Fibroblast of skin of right biceps (primary cell): ENCODE measurements at places on chromosomes 2 and 18.

- no peak for DNase-seq
Measured at GRCh38 chr2:1698188-1698945, 45.9 kb downstream of the PXDN start.

- no peak for DNase-seq
Measured at GRCh38 chr2:72162574-72162973, 14.9 kb upstream of the CYP26B1 start.

DNA sequence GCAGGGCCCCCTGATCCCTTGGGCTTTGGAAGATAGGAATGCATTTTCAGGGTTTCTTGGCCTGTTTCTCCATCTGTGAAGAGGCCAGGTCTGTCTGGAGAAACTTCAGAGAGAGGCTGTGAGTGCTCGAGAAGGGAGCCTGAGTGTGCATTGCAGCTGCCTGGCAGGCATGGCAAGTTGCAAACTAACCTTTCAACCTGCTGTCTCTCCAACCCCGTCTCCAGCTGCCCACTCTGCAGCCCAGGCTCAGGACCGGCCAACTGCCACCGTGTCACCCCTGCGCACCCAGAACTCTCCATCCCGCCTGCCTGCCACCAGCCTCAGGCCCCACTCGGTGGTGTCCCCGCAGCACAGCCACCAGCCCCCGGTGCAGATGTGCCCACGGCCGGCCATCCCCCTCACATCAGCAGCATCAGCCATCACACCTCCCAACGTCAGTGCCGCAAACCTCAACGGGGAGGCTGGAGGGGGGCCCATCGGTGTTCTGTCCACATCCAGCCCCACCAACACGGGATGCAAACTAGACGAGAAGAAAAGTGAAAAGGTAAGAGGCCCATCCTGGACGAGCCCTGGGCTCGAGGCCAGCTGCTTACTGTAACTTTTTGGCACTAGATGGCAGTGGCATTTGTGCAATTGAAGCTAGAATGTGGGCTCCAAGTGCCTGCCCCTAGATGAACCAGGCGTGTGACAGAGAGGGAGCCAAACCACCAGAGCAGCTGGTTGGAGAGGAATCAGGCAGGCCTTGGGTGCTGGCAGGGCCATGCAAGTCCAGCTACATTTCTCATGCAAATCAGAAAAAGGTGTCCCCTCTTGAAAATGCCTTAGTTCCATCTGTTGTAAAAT lies 164.6 kb downstream of the SEPTIN10 start:
- DNase-seq = no peak

DNA sequence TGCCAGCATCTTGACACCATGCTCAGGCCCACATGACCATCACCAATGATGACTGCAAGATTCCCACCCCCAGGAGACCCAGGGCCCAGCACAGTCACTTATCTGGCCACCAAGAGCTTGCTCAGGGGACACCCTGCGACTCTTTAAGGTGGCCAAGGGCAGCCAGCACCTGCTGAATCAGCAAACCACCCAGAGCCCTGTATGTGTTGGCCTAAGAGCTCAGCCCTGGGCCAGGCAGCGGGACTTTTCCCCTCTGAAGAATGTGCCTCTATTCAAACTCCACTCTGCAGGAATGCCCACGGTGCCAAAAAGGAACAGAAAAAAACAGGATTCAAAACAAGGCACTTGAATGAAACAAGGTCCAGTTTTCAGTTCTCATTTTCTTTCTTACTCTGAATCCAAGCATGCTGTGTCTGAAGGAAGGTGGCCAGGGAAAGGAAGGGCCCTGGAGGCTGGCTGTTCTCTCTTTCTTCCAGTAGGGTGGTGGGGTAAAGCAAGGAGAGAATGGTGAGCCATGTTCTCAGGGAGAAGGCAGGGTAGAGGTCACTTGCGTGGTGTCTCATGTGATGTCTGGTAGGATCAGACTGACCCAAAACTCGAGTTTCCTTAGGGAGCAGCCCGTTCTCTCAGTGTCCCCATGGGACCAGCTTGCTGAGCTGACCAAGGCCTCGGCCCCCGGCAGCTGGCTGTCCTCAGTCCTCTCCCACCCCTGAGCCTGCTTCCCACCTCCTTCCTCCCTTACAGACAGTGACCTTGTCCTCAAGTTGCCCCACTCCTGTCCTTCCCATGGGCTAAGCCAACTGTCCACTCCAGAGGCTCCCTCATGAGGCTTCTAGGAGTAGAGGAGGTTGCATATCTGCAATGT lies 150.0 kb downstream of the RNF152 start:
- DNase-seq = no peak

- no peak for DNase-seq
Measured at GRCh38 chr18:34299828-34300227, 75.1 kb upstream of the NOL4 start.

DNA sequence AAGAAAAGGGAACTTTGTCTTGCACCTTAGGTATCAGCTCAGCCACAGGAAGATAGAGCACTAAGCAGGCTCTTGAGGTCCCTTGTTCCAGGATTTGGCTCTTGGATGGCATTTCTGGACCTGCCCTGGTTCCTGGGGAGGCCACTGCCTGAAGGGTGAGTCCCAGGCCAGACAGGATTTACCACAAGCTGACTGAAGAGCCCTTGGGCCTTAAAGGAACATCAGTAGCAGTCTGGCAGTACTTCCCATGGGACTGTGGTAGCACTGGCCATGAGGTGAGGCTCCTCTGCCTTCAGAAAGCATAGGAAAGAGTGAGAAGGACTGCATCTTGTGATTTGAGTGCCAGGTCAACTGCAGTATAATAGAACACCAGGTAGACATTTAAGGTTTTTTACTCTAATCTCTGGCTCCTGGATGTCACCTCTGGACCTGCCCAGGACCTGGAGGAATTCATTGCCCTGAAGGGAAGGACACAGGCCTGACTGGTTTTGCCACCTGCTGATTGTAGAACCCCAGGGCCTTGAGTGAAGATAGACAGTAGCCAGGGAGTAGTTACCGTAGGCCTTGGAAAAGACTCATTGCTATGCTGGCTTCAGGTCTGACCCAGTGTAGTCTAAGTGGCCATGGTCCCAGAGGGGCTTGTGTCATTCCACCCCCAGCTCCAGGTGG lies 154.4 kb upstream of the CREB1 start:
- no peak for DNase-seq

DNA sequence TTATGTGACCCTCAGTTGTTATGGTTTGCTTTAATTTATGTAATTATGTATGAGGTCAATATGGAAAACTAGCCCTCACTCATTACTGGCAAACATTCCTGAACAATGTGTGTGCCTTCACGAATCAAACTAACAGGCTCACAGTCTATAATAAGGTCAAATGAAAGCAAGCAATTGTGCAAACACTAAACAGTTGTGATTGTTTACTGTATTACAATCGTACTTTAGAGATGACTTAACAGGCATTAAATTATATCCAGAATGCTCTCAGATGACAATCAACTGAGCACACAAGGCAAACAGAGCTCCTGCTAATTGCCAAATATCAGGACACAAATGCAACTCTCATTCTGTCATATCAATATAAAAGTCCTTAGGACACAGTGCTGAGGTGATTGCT lies 29.5 kb downstream of the COL5A2 start:
- peak; percentile 79 for DNase-seq

- DNase-seq = no peak
Measured at GRCh38 chr2:98058191-98058975, 28.6 kb upstream of the VWA3B start.

DNA sequence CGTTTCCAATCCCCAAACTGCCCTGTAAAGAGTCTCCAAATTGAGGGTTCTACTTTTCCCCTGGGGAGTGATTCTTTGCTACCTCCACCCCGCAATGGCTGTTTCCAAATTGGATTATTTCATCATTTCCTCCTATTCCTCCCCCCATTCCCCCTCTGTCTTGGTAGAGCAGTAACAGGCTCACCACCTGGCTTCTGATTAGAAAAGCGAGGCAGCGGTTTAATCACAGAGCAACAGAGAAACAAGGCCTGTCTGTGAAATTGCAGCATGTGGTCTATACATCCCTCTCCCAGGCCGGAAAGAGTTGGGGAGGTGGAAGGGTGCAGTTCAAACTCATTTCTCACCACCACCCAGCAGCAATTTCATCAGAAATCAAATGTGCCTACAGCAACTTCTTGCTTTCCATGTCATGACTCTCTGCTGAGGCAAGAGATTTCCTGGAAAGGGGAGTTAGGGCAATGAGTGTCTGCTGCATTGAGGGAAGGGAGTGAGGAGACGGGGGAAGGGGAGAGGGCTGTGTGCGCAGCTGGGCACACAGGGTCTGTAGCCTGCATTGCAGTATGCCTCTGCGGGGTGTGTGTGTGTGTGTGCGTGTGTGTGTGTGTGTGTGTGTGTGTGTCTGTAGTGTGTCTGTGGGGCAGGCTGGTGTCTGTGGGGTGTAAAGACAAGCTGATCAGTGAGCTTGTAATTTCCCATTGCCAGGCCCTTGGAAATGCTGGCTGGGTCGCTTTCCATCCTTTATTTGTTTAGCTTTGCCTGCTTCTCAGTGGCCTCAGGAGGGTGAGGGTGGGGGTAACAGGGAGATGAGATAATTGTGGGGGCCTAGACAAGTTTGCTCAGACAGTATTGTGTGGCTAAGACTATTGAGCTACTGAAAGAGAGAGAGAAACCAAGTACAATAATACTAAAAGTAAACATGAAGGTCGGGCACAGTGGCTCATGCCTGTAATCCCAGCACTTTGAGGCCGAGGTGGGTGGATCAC lies 13.5 kb upstream of the IGFBP2 start:
- peak; percentile 79 for DNase-seq

GRCh38 chr2:85768713-85769112 lies 14.9 kb downstream of the ATOH8 start:
- peak; percentile 72 for DNase-seq

DNA sequence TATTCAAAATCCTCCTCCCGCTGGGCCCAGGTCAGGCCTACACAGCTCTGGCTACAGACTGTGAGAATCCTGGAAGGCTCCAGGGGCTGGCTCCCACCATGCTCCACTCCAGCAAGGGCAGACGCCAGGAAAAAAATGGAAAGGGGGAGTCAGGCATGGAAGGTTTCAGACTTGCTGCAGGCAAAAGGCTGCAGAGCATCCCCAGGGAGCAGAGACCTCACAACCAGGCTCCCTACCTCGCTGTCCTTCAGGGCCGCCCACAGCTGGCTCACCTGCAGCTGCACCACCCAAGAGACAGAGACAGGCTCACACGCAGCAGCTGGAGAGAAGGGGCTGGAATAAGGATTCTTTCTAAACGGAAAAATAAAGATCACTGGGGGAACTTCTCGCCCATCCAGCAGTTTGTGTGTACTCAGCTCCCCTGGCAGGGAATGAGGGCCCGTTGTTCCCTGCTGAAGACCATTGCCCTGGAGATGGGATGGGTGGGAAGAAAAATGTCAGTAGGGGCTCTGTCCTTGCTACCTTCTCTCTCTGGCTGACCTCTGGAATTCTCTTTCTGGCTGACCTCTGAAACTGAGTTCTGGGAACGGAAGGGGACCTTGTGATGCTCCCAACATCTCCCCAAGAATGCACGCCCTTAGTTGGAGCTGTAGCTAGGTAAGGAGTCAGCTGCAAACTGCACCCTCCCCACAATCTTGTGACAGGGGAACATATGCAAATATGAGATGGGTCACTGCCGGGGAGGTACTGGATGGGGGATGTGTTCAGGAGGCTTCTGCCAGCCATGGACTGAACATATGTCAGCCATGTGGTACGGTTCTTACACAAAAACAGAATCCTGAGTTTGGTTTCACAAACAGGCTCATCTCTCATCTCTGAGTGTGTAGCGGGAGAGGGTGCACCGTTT lies 34.5 kb downstream of the BCL2 start:
- DNase-seq = no peak

- DNase-seq = peak; percentile 29
Measured at GRCh38 chr2:168643979-168644378, 158.5 kb upstream of the NOSTRIN start.

DNA sequence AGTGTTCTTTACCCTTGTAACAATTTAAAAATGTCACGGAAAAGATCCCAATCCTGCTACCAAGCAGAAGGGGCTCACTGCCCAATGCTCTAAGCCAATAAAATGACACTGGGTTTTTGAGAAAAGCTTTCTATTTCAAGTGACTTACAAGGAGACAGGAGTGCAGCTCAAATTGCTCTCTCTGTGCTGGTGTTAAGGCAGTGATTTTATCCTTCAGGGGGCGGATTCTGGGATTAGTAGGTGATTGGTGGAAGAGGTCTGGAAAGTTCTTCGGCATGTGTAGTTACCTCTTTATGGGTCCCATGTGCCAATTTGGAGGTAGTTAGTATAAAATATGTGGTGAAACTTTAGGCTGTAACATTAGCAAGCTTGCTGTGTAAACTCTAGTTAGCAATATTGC lies 27.4 kb upstream of the MCM6 start:
- DNase-seq = no peak

DNA sequence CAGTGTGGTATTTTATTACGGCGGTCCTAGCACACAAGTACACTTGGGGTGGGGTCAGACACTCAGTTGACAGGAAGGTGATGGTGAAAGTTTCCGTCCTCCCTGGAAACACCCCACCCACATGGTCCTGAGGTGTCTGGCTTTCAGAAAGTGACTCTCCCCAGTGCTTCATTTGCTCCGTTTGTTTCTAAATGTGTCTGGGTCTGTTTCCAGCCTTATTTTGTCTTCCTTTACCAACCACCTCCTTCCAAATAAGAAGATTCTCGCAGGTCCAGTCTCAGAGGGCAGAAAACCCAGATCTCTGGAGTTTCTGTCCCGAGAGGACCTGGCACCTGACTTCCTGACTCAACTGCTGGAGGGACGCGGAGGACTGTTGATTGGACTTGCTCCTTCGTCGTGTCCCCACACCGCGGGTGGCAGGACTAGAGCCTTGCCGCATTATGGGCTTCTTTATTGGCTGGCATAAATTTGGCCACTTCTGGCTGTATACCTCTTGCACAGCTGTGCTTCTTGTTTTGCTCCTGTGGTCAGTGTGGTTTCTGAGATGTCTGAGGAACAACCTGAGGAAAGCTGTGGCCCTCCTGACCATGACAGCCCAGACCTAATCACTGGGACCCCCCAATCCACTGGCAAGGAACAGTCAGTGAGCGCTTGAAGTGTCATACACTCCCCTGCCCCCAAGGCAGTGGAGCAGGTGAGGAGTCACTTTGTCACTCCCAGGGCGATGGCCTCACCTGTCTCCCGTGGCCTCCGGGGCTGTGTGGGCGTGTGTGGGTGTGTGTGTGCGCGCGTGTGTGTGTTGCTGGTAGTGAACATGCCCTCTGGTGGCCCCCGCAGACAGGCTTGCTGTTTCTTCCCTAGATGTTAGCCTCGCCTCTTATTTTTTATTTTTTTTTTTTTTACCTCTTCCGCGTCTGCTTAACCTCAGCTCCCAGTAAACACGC lies 45.6 kb downstream of the MEX3C start:
- DNase-seq = no peak

GRCh38 chr2:60371681-60372080 lies 181.8 kb downstream of the BCL11A start:
- DNase-seq = no peak

- DNase-seq = peak; percentile 28
Measured at GRCh38 chr2:220273082-220273481, 645.7 kb downstream of the SLC4A3 start.

- no peak for DNase-seq
Measured at GRCh38 chr2:28645553-28645952, 106.1 kb upstream of the PPP1CB start.

- DNase-seq = no peak
Measured at GRCh38 chr2:95271381-95271971, 2.8 kb upstream of the PROM2 start.

GRCh38 chr18:25832001-25832604 lies 258.3 kb downstream of the SS18 start:
- peak; percentile 75 for DNase-seq
